SHP77 treated with DMSO at 0.1 percent for 48 hours (cell line): ENCODE measurements at places on chromosomes 3 and 15.

- DNase-seq: no peak
Measured at GRCh38 chr3:123449102-123449996, 459 bp upstream of the ADCY5 start.

DNA sequence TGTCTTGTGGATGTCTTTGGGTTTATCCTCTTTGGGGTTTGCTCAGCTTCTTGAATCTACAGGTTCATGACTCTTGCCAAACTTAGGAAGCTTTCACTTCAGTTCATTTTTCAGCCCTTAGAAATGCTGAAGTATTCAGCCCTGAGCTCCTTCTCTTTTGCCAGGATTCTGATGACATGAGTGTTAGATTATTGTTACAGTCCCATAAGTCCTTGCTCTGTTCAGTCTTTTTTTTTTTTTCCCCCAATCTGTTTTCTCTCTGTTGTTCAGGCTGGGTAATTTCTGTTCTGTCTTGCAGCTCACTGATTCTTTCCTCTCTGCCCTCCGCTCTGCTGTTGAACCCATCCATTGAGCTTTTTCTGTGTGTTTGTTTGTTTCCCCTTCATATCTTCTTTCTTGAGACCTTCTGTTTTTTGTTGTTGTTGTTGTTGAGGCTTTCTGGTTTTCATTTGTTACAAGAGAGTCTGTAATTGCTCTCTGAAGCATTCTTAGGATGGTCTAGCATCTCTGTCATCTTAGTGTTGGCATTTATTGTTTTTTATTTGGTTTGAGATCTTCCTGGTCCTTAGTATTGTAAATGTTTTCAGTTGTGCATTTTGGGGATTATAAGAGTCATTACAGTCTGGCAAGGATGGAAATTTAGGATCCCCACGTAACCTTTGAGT is 18.4 kb downstream of the LRCH3 start:
- DNase-seq: no peak

GRCh38 chr3:189222927-189223636 is 51.3 kb downstream of the TPRG1 start:
- DNase-seq: no peak

GRCh38 chr15:91564631-91565030 is 288.9 kb upstream of the SLCO3A1 start:
- no peak for DNase-seq

- no peak for DNase-seq
Measured at GRCh38 chr3:69868841-69869420, 129.7 kb downstream of the MITF start.

DNA sequence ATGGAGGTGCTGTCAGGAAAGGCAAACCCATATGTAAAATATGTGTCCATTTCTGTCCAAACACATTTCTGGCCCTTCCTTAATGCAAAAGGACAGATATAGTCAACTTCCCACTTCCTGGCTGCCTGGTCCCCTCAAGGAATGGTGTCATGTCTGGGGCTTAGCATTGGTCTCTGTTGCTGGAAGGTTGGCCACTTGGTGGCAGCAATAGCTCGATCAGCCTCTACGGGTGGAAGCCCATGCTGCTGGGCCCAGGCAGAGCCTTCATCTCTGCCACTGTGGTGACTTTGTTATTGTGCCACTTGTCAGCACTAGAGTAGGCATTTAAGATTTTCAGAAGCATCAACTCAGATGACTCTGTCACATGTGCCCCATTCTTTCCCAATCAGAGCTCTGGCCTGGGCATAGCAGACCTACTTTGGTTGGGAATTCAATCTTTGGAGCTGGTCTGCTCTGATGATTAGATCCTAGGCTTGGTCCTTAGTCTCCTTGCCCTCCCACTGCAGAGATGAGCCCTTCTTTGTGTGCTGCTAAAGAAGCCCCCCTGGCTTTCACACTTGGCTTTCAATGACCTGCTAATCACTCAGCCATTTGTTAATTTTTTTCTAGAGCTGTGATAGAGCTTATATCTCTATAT is 51.0 kb upstream of the SPSB4 start:
- peak; percentile 38 for DNase-seq

DNA sequence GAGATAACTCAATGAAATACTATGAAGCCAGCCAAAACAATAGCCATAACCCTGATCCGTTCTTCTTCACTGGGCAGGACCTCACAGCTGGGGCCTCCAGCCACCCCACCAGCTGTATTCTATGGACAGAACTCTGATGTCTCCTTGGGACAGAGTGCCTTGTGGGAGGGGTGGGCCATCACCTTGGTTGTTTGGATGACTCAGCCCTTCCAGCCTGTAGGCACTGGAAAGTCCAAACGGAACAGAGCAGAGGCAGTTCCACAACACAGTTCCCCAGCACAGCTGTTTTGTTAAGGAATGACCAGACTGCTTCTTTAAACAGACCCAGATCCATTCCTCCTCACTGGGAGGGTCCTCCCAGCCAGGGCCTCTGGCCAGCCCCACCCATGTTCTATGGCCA is 31.9 kb upstream of the ZBED2 start:
- no peak for DNase-seq

DNA sequence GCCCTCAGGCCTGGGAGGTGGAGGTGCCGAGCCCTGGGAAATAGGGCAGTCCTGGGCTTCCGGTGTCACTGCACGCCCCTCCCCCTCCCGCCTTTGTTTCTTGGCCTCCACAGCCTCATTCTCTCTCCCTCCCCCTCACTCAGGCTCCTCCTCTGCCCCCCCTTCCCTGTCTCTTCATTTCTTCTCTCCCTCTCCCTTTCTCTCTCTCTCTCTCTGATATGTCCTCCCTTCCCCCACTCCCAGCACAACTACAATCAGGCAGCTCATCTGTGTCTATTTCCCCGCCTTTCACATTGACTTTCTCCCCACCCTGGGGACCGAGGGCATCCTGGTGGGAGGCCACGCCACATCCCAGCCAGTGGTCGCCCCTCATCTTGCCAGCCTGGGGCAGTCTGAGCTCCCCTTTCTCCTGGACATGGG is 40.2 kb downstream of the IDH2 start:
- no peak for DNase-seq

GRCh38 chr3:184586851-184587250 is 25.3 kb downstream of the EPHB3 start:
- no peak for DNase-seq

GRCh38 chr3:188191460-188191859 is 37.5 kb downstream of the LPP start:
- DNase-seq: peak; percentile 8

GRCh38 chr15:66236806-66237375 is 16.7 kb downstream of the MEGF11 start:
- DNase-seq: no peak

- no peak for DNase-seq
Measured at GRCh38 chr3:4520033-4520816, 27.1 kb downstream of the ITPR1 start.

GRCh38 chr15:39360452-39360851 is 220.4 kb upstream of the THBS1 start:
- DNase-seq: no peak

DNA sequence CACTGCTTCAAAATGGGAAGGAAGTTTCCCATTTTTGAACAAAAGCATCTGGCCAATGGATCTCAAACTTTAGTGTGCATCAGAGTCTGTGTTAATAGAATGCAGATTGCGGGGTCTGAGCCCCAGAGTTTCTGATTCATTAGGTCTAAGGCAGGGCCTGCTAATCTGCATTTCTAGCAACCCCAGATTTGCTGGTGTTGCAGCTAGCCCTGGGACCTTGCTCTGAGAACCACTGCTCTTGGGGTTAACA is 30.7 kb upstream of the USP3 start:
- DNase-seq: no peak

DNA sequence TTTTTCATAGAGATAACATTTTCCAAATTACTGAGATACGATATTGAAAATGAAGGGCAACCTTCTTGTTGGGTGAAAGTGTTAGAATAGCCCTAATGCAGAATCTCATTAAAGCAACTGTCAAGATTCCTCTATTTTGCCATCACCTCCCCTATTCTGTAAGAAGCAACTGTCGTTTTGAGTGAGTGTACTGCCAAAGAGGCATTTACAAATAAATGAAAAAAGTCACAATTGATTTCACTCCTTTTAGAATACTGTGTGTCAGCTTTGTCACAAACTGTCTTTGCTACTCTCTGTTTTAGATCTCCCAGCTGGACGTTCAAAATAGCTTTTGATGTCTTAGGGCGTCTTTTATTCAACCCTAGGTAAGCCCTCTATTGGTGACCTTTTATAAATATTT is 322.8 kb upstream of the NAALADL2 start:
- no peak for DNase-seq

DNA sequence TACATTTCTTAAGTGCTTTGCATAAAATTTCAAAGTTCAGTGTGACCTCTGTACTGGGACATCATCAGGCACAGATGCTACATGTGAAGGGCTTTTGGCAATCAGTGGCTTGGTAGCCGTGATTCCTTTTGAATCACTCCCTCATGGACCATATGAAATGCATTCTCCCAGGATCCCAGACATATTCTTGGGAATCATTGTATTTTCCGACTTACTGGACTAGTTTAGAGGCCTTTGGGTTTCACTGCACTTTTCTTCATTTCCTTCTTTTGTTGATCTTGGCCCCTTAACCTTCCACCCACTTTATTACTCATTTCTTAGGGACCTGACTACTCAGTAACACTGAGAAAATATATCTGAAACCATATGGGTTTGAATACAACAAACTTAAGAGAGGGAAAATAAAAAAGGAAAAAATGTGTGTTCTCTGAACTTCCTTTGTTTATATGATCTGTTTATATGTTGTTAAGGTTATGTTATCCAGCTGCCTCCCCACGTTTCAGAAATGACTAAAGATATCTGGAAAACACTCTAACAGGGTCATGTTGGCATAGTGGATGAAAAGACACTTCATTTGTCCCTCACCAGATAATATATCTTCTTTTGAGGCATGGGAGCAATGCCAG is 35.1 kb downstream of the HMG20A start:
- DNase-seq: no peak

- no peak for DNase-seq
Measured at GRCh38 chr15:57312318-57313133, 63.8 kb upstream of the CGNL1 start.

GRCh38 chr3:178810181-178810580 is 261.4 kb downstream of the ZMAT3 start:
- no peak for DNase-seq

DNA sequence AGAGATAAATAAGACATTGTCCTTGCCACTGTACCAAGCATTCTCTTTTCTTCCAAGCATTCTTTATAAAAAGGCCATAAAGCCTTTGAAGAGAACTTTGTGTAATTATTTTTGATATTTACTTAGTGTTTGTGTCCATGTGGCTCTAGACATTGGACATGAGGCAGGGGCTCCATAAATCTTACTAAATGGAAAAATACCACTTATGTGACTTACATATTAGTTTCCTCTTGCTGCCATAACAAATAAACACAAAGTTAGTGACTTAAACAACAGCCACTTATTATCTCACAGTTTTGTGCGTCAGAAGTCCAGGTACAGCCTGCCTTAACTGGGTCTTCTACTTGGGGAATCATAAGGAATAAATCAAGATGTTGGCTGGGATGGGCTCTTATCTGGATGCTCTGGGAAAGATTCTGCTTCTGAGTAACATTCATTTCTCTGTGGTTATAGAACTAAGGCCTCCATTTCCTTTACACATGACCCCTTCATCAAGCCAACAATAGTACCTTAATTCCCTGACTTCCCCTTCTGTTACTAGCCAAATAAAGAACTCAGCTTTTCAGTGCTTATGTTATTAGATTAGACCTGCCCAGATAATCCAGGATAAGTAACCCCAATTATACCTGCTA is 59.9 kb upstream of the COL8A1 start:
- DNase-seq: no peak

DNA sequence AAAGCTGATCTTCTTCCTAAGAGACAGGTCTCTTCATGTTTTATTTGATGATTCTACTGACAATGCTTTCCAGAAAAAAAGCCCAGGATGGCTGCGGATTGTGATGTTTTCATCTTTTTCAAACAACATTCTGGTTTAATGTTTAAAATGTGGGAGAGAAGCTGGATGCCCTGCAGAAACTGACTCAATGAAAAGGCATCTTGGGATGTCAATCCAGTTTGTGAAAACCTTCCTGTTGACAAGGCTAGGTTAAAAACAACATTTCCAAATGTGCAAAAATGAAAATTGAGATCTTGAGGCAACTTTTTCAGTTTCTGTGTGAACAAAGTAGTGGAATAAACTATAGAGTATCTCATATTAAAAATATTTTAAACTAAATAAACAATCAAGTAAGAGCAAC is 156.0 kb upstream of the MRPL3 start:
- DNase-seq: no peak

- peak; percentile 3 for DNase-seq
Measured at GRCh38 chr15:28919201-28919635, 33.4 kb downstream of the APBA2 start.

DNA sequence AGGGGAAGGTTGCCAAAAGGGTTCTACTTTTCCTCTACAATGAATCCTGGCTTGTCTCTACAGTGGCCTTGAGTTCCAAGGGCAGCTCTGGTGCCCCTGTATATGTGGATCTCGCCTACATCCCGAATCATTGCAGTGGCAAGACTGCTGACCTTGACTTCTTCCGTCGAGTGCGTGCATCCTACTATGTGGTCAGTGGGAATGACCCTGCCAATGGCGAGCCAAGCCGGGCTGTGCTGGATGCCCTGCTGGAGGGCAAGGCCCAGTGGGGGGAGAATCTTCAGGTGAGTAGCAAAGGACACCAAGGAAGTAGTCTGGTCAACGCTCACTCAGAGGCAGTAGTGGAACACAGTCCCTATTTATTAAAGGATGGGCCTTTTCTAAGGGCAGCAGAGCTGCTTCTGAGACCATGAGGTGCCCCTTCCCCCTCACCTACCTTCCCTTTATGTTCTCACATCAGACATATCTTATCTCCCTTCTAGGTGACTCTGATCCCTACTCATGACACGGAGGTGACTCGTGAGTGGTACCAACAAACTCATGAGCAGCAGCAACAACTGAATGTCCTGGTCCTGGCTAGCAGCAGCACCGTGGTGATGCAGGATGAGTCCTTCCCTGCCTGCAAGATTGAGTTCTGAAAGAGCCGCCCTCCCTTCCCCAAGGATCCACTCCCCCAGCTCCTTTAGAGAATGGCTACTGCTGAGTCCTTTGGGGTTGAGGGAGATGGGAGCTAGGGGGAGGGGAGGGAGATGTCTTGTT is 12.4 kb downstream of the MAP1A start:
- no peak for DNase-seq

GRCh38 chr15:75214293-75215096 is 12.8 kb downstream of the C15orf39 start:
- DNase-seq: no peak

GRCh38 chr3:55498520-55498919 is 11.4 kb upstream of the WNT5A start:
- no peak for DNase-seq

GRCh38 chr3:94303266-94303665 is 240.4 kb downstream of the NSUN3 start:
- DNase-seq: no peak

DNA sequence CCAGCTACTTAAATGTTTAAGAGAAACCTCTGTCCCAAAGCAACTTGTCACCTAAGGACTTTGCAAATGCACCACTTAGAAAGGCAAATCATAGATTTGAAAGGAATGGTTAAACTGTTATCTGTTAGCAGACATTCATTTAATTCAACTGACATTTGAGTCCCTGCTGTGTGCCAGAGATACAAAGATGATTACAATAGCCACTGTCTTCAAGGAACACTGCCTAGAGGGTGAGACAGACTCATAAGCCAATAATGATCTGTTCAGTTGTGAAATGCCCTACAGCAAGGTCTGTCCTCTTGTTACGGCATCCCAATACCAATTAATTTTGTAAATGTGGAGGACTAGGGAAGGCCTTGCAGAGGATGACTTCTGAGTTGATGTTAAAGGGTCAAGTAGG is 113.1 kb downstream of the ATG7 start:
- no peak for DNase-seq
